ENCODE measurements at places on chromosomes 3 and 15.

GRCh38 chr3:7630925-7631324 lies 770.0 kb downstream of the GRM7 start:
- no peak for DNase-seq

DNA sequence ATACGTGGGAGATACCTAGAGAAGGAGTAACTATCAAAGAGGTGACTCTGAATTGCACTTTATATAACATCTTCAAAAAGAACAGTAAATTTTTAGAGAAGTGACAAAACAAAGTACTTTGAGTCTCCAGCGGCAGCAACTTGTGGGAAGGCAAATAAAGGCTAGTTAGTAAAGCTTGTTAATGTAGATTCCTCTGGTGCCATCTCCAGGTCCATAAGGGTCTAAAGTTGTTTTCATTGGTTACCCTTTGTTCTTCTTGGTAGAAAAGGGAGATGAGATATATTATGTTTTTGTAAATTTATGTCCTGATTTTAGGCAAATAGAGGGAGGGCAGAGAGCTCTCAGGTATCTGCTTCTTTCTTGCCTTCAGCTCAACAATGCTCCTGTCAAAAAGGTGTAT lies 161.6 kb downstream of the MYRIP start:
- no peak for DNase-seq

GRCh38 chr3:188534633-188535032 lies 380.7 kb downstream of the LPP start:
- DNase-seq, result no peak

GRCh38 chr3:56060521-56061278 lies 407.6 kb downstream of the ERC2 start:
- DNase-seq, result no peak

DNA sequence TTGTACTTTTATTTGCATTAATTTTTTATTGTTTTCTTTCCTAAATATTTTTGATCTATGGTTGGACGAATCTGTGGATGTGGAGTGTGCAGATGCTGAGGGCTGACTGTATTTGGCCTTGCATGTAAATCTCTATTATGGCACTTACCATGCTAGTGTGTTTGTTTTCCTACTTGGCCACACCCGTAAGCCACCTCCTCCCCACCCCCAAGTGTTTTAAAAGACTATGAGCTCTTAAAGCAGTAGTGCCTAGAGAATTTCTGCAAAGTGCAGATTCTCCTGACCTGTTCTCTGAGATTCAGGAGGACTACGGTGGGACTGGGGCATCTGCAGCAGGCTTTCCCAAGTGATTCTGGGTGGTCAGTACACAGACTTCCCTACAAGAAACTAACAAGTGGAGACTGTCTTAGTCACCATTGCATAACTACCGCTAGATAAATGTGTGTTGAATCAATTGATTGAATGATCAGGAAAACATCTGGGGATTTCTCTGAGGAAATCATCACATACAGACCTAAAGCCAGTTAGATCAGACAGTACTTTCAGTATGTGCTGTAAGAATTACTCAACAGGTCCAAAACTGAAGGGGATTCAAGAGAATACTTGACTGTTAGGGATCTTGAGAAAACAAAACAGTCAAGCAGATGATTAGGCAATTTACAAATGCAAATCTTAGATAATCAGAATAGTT lies 6.2 kb upstream of the TIPARP start:
- no peak for DNase-seq

- DNase-seq, result no peak
Observed at GRCh38 chr3:33839283-33839682, 40.9 kb downstream of the PDCD6IP start.

DNA sequence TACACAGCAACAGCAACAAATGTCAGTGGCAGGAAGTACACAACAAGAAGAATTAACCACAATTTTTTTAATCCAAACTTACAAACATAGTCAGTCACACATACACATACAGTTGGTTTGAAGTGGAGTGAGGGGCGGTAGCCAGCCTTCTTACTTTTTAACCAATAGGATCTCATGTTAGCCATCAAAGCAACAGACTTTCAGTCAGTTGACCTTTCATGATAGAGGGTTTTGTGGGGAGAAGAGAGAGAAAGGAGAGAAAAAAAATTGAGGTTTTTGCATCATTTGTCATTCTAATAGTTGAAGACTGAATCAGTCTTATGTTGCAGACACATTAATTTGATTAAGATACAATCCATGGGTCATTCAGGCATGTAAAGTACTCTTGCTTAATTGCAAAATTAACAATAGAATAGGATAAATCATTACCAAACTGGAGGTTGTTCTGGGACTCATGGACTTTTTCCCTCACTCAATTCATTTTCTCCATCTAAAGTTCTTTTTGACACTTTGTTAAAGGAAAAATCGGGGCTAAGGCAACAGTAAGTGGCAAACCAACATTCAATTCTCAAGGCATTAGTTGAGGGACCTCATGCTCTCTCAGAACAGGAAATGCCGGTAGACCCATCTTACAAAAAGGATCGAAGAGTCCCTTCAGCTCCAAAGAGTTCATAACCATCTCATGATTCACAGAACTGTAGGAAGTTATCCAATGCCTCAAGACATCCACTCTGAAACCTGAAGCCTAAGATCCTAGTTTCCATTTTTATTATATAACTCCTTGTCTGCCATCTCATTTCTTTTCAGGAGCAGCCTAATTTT lies 159.5 kb upstream of the LPP start:
- peak; percentile 29 for DNase-seq

- no peak for DNase-seq
Observed at GRCh38 chr15:77009646-77010311, 14.9 kb downstream of the PSTPIP1 start.

- DNase-seq, result peak; percentile 48
Observed at GRCh38 chr3:33883538-33883950, 85.1 kb downstream of the PDCD6IP start.

- DNase-seq, result no peak
Observed at GRCh38 chr15:70653426-70653825, 109.9 kb downstream of the UACA start.

DNA sequence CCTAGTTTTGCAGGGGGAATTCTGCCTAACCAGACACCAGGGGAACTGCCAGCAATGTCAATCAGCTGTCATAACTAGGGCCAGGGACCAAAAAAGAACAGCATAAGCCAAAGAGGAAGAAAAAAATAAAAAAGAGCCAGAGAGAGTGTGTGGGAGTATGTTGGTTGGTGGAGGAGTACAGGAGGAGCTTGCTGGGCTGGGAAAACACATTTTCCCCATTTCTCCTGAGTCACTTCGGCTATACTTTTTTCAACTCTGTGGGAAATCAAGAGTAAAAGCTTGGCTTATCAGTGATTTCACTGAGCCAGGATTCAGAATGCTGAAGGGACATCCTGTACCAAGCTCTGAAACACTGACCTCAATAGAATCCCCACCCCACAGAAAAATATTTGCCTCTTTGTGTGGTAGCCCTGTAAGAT lies 144.7 kb upstream of the DPH6 start:
- DNase-seq, result no peak

GRCh38 chr3:142450189-142450588 lies 2.4 kb upstream of the XRN1 start:
- no peak for DNase-seq

GRCh38 chr3:84961521-84962255 lies 2.9 kb downstream of the CADM2 start:
- DNase-seq, result no peak

- peak; percentile 70 for DNase-seq
Observed at GRCh38 chr15:43285609-43286037, 18.9 kb upstream of the TGM5 start.

GRCh38 chr3:178170698-178171535 lies 365.3 kb upstream of the KCNMB2 start:
- no peak for DNase-seq

GRCh38 chr3:13019243-13020095 lies 53.8 kb downstream of the IQSEC1 start:
- no peak for DNase-seq

DNA sequence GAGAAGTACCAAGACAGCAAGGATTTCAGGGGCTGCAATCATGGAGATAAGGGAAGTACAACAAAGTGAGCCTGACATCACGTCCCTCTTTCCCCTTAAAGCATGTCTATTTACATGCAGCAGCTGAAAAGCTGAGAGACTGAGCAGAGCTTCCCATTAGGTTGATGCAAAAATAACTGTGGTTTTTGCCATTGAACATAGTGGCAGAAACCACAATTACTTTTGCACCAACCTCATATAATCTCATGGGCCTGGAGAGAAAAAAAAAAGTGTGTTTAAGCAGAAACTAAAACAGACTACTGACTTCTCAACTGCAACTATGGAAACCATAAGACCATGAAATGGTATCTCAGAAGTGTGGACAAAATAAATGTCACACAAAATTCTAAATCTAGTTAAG lies 48.3 kb downstream of the CCDC12 start:
- DNase-seq, result no peak

- DNase-seq, result no peak
Observed at GRCh38 chr15:73322665-73323373, 45.9 kb downstream of the HCN4 start.

- DNase-seq, result no peak
Observed at GRCh38 chr3:111802163-111802625, 56.9 kb upstream of the PHLDB2 start.

DNA sequence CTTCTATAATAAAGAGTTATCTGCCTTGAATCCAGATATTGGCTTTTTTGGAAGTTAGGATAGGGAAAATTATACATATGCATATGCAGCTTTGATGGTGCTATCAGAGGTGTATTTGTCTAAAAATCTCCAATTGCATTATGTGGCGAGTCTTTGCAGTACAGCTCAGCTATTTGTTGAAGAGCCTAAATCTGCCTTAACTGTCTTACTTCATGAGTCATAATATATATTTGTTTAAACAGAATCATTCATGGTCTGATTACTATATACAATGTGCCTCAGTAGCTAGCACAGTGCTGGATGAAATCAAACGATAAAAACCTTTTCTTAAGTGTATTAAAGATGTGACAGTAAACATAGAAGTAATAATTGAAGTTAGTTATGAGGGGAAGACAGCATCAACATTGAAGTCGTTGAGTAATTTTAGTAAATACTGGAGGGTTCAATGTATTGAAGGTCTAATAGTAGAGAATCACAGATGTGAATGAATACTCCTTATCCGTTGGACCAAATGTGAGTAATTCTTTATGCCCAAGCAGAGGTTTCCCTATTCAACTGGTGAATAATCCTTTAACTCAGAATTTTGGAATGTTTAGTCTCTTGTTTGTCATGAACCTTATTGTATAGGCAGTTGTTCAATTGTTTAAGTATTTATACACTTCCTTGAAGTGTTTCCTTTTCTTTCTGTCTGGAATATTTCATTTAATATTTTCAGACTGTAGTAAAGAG lies 74.8 kb upstream of the NAALADL2 start:
- no peak for DNase-seq

Measured in CD4-positive, alpha-beta T cell treated with Interleukin-1 beta for 1 hour (primary cell).